ENCODE measurements at places on chromosomes 5 and 9.

- DNase-seq: no peak
Measured at GRCh38 chr5:90446961-90447360, 27.6 kb downstream of the MBLAC2 start.

DNA sequence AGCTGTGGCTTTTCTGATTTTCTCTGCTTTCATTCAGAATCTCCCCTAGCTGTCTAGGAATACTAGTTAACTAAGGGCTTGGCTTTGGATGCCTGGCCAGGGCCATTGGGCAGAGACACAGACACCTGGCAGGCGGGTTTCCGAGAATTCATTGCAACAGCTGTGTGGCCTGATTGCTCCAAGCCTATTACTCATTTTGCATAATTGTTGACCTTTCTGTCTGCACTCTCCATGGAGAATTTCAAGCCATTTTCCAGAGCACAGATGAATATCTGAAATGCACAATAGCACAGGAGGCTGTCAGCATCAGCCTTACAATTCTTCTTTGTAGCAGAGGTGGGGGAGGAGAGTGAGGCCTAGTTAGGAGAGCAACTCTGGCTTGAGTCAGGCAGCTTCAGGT, 310.5 kb downstream of the DMAC1 start:
- DNase-seq: no peak

- DNase-seq: no peak
Measured at GRCh38 chr9:120464176-120464886, 115.6 kb downstream of the CDK5RAP2 start.

GRCh38 chr5:98471458-98471857, 302.0 kb upstream of the RGMB start:
- no peak for DNase-seq

- DNase-seq: no peak
Measured at GRCh38 chr5:158278216-158278925, 419.4 kb upstream of the CLINT1 start.

- no peak for DNase-seq
Measured at GRCh38 chr9:111662576-111663300, 1.3 kb downstream of the GNG10 start.

GRCh38 chr9:125260561-125260960, 1.1 kb upstream of the GAPVD1 start:
- DNase-seq: no peak

GRCh38 chr9:73200694-73201452, 49.2 kb downstream of the ANXA1 start:
- DNase-seq: no peak

- DNase-seq: no peak
Measured at GRCh38 chr5:24272741-24273140, 372.0 kb downstream of the CDH10 start.

- DNase-seq: no peak
Measured at GRCh38 chr9:90637626-90638025, 5.0 kb downstream of the DIRAS2 start.

DNA sequence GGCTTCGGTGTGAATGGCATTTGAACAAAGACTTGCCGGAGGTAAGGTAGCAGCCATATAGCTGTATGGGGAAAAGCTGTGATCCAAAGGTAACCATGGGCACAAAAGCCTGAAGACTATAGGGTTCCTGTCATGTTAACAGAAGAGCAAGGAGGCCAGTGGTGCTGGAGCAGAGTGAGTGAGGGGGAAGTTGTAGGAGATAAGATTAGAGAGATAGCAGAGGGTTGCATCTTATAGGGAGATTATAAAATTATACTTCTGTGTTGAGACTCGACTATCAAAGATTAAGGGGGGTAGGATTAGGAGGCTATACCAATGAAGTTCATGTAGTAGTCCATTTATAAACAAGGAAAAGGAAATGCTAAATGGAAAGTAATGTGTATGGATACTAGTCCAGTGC, 3.3 kb downstream of the NCBP1 start:
- DNase-seq: no peak

DNA sequence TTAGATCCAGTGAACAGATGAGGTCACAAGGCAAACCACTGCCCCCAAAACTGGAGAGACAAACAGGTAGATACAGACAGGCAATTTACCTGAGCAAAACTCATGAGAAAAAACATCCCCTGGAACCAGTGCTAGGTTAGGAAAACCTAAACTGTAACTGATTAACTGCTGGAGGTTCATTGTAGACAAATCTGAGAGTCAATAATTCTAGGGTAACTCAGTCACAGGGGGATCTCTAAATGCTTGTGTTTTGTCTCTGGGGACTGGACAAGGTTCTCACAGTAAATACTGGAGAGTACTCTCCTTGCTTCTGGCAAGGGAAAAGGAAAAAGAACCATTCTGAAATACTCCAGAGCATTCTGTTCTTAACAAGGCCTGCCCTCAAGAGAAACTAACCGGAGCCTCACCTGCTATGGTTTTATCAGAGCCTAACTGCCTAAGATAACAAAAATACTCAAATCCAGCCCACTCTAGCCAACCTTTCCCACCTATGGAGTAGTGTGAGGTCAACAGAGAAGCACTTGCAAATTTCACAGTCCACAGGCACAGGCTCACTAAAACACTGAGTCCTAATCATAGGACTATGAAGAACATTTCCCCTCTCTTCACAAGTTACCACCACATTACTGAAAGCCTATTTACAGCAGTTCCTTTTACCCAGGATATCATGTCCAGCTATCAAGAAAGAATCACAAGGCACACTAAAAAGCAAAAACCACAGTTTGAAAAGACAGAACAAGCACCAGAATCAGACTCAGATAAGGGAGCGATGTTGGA, 139.9 kb upstream of the ACOT12 start:
- no peak for DNase-seq

DNA sequence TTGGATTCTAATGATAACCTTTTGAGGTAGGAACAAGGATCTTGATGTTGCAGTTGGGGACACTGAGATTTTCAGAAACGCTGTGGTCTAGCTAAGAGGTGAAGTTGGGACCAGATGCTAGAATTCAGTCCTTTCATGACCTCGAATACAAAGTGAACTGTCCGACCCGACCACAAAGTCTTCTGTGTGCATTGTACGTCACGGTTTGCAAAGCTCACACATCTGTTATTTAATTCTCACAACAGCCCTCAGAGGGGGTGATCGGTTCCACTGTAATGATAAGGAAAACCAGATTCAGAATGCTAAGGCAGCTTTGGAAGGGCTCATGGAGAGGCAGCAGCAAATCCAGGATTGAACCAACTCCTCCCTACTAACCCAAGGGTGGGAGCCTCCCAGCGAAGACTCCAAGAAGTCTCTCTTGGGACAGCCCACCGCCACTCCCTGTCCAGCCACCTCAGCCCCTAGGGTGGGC, 16.6 kb upstream of the KIF12 start:
- DNase-seq: no peak

DNA sequence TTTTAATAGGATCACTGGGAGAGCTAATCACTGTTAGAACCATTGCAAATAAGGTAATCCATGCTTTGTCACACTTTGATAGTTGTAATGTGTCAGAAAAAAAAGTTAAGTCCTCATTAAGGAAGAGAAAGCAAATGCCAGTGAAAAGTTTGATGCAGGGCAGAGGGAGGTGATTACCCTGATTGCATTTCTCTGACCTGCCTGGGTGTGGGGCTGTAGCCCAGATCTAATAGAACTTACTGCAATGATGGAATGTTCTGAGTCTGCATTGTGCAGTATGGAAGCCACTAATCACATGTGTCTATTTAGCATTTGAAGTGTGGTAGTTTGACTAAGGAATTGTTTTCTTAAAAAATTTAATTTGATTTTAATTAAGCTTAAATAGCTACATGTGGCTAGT, 202.7 kb downstream of the ATP10B start:
- no peak for DNase-seq

- DNase-seq: no peak
Measured at GRCh38 chr9:134548185-134548584, 93.4 kb upstream of the COL5A1 start.

DNA sequence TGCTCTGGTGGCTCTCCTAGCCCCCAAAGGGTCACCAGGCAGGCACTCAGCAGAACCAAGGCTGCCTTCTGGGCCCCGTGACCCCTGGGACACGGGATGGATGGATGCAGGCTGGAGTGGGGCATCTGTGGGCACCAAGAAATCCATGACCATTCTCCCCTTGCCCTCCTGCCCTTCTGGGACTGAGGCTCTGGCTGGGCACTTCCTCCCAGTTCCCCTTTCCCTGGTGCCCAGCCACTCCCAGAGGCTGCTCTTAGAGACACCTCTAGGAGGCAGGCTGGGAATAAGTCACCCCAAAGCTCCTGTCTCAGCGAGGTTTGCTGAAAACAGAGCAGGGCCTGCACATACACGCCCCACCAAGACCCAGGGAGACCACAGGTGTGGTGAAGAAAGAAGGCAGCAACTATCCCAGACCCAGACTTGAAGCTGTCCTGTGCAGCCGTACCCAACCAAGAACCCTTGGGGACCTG, 943 bp downstream of the STING1 start:
- no peak for DNase-seq

DNA sequence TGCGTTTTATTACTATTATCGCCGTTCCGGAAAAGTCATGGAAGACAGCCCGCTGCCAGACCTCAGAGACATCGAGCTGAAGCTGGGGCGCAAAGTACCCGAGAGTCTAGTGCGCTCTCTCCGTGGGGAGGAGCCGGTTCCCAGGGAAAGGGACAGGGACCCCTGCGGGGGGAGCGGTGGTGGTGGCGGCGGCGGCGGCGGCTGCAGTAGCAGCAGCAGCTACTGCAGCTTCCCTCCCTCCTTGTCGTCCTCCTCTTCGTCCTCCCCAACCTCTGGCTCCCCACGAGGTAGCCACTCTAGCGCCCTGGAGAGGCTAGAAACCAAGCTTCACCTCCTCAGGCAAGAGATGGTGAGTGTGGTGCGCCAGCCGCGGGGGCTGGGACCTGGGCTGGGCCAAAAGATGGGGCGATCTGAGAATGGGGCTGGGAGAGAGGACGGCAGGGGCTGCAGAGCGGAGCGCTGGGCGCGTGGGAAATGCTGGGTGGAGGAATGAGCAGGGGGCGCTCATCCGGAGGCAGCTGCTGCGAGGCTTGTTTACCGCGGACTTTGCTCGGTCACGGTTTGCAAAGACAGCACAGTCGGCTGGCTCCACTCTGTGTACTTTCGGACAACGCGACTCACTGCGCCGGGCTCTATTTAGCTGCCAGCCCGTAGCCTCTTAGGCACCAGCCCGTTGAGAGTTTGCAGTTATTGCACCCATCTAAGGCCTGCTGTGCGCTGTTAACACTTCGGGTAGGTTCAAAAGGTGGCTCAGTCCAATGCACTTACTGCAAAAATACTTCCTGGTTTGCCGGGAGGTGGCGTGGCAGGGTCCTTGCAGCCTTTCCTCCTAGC, 1.1 kb downstream of the LURAP1L start:
- no peak for DNase-seq

DNA sequence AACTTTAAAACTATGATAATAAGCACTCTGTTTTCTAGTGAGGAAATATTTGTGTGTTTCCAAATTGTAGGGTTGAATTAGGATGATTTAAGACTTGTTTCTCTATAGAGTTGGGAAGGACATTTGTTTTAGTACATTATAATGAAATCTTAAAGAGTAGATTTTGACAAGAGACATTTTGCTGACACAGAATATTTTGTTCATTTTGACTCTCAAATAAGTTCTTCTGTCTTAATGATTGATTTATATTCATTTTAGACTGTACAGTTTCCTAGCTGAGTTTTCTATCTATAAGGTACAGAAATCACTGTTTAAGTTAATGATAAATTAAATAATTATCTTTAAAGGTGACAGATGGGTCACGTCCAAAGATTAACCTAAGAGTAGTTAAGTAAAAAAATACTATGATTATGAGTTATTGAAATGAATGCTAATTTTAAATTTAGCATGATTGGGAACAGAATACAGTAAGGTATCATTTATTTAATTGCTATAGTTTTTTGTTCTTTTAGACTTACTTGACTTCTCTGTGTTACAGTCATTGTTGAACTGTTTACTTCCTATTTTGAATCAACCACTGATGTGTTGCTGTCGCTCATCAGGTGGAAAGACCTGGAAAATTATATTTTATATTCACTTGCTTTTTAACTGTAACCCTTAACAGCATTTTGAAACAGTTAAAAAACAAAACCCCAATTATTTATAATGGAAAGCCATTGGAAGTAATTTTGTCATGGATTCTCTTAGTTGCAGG, 19.5 kb downstream of the PBX3 start:
- no peak for DNase-seq

DNA sequence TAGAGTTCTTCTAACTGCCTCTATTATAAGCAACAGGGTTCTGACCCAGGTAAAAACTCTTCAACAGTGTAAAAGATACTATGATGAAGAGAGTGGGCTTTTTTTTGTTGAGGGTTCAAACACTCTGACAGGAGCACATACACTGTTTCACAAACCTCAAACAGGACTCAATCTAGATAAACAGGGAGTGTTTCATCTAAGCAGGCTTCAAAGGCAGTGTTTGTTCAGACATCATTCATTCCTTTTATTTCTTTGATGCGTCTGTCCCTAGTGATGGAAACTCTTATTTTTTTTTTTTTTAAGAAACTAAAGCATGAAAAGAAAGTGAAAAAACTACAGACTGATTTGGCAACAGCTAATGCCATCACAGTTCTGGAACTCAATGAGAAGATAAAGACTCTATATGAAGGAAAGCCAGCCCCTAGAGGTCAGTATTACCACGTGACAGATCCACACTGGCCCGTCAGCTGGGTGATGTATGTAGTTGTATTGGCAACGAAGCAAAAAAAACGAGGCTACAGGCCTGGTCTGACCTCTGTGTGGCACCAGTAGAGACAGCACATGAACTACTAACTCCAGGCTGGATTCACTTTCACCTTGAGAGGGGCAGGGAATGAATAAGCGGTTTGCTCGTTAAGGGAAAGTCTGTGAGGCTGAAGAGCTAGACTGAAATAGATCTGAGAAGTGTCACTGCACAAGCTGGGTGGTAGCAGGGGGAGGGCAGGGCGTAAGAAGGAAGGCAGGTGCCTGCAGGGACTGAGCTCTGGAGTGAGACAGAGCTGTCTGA, 172.2 kb downstream of the CCDC192 start:
- no peak for DNase-seq

All from stimulated activated CD4-positive, alpha-beta T cell treated with anti-CD3 and anti-CD28 coated beads, Interleukin-1b, Interleukin-23, amount 100 ng/mL, for 1 hour (primary cell).